OCI-LY7 (cell line): ENCODE measurements at places on chromosomes 11 and 22.

DNA sequence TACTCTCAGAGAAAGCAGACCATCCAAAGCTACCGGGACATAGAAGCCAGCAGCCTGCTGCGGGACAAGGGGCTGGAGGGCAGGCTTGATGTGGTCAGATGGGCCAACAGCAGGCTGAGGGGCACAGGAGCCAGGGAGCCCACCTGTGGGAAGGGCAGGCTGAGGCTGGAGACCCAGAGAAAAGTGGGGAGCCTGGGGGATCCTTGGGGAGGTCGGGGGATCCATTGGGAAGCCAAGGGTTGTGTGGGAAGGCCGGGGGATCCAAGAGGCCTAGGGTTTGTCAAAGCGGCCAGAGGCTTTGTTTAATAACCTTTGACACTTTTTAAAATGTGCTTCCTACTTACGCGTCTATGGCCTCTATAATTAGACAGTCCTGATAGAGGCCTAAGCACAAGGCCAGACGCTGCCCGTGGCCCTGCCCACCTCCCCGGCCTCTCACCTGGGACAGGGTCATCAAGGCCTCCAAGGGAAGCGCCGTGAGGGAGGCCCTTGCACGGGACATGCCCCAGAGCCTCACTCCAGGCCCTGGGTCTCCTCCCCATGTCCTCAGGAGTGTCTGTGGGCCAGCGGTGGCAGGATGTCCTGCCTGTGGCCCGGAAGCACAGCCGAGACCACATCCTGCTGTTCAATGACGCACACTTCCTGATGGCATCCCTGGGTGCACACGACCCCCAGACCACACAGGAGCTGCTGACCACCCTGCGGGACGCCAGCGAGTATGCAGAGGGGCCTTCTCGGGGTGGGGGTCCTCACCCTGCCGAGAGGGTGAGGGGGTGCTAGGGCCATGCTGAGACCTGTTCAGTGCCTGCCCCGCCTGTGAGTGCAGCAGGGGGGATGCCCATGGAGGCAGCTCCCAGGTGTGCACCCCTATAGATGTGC is 8.6 kb upstream of the GTSE1 start:
- peak; percentile 84 for DNase-seq

DNA sequence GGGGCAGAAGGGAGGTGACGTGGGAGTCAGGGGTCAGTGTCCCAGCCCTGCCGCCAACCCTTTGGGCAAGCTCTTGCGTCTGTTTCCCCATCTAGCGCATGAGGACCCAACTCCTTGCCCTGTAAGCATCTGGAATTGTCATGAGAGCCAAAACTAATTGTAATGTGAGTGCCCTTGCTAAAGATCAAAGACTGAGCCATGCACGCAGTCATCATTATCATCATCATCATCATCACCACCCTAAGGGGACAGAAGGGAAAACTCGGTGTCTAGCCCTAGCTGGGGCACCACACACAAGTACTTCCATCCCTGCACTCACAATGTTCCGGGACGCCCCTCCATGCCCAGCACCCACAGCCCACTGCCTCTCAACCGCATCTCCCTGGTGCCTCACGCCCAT is 2.5 kb downstream of the LIF start:
- no peak for DNase-seq

DNA sequence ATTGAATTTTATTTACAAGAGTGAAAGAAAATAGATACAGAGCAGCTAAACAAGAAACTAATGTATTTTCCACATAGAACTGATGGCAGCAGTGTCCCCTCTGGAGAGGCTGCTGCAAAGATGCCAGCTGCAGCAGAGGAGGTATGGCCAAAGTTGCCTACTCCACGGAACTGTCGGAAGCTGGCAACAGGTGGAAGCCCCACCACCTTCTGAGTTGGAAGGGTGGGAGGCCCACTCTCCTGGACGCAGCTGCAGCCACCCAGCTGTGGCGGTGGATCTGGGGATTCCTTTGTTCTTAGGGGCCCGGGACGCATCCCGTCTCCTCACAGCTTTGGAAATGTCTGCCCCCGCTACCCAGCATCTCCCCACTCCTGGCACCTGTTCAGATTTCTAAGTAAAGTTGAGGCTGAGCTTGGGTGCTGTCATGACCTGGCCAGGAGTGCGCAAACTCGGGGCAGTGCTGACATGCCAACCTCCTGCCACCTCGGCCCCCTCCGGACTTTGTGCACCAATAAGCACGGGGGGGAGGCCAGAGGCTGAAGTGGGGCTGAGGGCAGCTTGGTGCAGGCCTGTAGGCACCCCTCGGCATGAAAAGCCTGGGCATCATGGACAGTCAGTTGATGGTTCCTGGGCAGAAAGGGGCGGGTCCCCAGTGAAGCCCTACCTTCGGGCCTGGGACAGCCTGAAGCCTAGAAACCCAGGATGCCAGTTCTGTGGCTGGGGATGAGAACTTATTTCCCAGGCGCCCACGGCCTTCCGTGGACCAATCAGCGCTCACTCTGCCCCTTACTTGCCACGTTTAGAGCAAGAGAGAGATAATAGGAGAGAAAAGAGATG is 1071.4 kb downstream of the JRKL start:
- DNase-seq: no peak

GRCh38 chr11:79033833-79034232 is 407.0 kb downstream of the TENM4 start:
- DNase-seq: no peak

GRCh38 chr11:2882396-2883110 is 3.0 kb downstream of the CDKN1C start:
- no peak for DNase-seq

GRCh38 chr11:17519061-17519885 is 24.9 kb downstream of the USH1C start:
- DNase-seq: no peak

DNA sequence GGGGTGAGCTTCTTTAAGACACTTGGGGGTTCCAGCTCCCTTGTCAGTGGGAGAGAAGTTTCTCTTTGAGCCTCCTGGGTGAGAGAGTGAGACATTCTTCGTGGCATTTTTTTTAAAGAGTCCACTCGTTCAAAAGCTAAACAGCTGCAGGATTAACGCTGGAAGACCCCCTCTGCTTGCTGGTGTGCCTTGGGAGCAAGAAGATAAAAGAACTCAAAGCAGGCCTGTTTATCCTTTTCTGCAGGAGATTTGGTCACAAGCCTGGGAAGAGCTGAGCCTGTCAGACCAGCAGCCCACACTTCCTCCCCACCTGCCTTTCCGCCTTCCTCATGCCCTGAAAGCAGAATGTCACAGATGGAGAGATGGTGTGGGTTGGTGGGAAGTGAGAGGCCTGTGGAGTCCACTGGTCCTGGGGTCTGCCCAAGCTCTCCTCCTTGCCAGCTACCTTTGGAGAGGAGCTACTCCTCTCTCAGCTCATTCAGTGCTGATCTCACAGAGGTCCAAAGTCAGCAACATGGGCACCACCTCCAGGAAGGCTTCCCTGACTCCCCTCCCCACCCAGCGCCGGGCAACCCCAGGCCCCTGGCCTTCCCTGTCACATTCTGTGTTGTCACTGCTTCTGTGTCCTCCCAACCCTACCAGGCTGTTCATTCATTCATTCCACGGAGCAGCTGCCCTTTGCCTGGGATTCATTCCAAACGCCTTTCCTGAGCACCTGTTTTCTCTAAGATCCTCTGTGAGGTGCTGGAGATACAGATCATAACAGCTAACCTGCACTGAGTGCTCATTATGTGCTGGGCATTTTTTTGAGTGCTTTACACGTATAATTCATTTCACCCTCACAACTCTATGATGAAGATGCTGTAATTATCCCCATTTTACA is 6.7 kb downstream of the GDPD5 start:
- DNase-seq: no peak

DNA sequence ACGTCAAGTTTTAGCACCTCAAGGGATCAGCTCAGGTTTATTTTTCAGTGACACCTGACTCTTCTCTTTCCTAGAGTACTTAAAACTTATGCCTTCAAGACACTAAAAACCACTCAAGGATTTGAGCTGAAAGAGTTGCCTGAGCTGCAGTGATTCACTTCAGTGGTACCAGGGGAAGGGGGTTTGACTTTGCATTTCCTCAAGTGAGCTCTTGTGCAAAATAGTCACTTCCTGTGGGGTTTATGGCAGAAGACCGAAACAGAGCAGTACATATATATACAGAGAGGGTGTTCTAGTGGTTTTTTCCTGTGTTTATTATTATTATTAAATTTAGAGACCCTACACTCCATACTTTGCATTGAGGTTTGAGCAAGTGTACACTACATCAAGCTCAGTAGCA is 60.7 kb downstream of the DBX1 start:
- no peak for DNase-seq

DNA sequence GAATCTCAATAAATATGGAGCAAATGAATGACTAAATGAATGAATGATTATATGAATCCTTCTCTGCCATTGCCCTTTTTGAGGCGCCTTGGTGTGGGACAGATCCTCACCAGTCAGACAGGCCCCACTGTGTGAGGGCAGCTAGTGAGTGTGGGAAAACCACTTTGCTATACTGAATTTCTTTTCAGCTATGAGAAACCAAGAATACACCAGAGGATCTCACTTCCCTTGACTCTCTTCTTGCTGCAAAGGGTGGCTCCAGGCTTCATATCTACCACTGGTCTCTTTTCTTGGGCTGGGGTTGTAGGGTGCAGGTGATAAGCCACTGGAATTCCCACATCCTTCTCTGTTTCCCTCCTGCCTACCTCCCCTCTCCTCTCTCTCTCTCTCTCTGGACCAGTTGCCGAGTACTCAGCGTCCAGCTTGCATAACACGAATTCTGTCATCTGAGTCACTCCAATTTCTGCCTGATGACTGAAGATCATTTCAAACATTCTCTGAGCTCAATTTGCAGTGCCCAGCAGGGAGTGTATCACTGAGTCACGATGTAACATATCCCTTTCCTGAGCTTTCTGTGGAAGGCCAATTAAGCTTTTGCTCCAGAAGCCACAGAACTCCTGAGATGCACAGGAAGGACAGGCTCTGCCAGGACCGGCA is 304.3 kb upstream of the NCAM1 start:
- DNase-seq: no peak

- no peak for DNase-seq
These were observed 25.2 kb upstream of the PLET1 start for GRCh38 chr11:112285841-112286311.

GRCh38 chr11:109864151-109864661 is 229.0 kb upstream of the ZC3H12C start:
- no peak for DNase-seq

DNA sequence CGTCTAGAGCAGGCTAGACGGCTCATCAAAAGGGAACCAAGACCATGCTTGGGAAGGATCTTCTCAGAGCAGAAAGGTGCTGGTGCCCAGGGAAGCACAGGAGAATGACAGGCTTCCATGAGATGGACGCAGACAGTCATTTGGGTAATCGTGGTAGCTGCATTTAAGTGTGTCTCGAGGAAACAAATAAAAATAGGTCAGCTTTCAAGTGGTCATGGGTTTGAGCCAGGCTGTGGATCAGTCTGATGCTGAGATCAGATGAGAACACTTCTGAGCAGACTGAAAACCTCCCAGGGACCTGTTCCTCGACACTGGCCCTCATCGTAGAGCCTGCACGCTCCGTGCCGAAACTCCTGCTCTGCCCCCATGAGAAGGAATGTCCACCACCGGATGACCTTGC is 4.7 kb downstream of the CARS1 start:
- DNase-seq: no peak
